CD4-positive, alpha-beta T cell treated with Interleukin-6 at 100 ng/mL for 8 hours (primary cell): ENCODE measurements at places on chromosomes 6 and 20.

GRCh38 chr6:101403216-101403945 lies 9.9 kb downstream of the GRIK2 start:
- no peak for DNase-seq

DNA sequence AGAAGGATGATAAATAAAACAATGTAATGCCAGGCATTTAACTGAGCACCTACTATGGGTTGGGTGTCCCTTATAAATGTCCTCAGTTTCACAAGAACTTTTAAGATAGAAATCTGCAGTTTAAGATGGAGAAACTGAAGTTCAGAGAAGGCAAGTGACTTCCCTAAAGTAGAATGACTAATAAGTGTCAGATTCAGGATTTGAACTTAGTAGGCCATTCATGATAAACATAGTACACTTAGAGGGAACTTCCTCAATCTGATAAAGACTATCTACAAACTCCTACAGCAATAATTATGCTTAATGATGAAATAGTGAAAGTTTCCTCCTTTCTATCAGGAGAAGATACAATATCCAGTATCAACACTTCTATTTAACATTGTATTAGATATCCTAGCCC lies 43.9 kb downstream of the NCR2 start:
- DNase-seq: no peak

- DNase-seq: no peak
Measured at GRCh38 chr6:46730921-46731461, 4.2 kb downstream of the PLA2G7 start.

GRCh38 chr6:11551053-11551452 lies 13.5 kb downstream of the TMEM170B start:
- no peak for DNase-seq

DNA sequence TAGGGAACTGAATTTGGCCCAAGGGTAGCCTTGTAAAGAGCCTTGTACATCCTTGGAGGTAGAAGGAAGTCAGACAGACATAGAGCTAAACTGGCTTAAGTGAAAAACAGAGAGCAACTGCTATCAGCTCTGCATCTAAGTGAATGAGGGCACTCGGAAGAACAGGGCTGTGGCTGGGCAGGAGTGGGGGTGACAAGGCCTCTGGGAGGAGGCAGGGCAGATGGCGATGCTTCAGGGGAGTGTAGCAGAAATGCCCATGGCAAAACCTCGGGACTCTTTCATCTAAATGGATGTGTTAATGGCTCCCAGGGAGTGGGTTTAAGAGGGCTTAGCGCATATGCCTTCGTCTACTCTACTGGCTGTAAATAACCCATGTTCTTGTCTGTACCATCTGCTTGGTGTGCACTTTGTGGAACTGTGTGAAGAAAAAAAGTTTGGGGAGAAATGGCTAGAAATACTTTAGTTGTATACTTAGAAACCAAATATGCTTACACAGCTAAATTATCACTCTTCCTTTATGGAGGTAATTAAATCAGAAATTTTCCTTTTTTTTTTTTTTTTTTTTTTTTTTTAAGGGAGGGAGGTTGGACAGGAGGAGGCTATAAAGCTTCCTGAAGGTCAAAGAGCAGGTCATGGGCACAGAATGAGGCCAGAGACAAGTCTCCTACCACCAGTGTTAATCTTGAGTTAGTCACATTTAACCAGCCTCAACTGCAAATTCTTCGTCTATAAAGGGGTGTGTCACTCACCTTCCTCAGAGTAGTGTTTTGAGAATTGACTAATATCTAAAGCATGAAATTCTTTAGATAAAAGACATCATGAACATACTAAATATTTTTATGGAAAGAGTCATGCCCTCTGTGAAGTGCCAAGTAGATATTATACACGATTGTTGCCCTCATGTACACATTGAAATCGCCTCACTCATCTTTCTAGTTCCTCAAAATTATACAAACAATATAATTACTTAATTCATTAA lies 60.9 kb downstream of the FYN start:
- no peak for DNase-seq

- no peak for DNase-seq
Measured at GRCh38 chr6:124829822-124830221, 132.4 kb upstream of the RNF217 start.

DNA sequence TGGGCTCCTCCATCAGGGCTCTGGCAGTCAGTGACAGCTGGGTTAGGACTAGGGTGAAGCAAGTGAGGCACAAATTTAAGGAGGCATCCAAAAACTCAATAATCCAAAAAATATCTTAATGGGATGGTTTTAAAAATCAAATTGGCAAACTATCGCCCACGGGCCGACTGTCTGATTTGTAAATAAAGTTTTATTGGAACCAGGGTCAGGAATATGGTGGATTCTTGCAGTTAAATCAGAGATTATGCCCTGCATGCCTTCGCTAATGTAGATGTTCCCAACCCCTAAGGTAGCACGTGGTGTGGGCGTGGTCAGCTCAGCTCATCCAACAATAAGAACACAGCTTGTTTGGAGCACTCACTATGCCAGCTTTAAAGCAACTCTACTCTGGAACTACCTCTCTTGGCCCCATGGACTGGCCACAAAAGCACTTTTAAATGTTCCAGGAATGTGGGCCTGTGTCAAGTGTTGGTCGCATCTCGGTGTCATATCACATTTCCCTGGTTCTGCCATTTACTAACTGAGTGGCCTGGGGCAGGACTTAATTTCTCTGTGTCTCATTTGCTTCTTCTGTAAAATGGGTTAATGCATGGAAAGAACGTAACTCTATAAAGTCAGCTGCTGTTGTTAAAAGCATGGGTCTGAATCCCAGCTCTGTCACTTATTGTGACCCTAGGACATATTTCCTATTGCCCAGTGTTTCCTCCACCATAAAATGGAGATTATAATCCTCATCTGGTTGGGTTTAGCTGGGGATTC lies 7.0 kb downstream of the TP53RK start:
- no peak for DNase-seq
